CD4-positive, alpha-beta T cell treated with Interferon gamma for 1 hour (primary cell): ENCODE measurements at places on chromosomes 6 and 20.

GRCh38 chr20:9200196-9200595 lies 131.3 kb downstream of the PLCB4 start:
- DNase-seq, result no peak

DNA sequence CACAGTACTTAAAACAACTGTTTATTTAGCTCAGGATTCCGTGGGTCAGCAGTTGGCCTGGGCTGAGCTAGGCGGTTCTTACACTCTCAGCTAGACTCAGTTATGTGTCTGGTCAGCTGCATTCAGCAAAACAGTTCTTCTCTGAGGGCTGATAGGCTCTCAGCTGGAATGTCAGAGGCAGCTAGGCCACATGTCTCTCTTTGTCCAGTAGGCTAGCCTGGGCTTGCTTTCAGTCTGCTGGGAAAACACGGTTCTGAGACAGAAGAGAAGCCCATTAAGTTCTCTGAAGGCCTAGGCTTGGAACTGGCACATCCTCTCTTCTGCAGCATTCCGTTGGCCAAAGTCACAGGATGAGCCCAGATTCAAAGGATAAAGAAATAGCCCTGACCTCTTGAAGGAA lies 65.6 kb downstream of the TULP4 start:
- DNase-seq, result no peak

DNA sequence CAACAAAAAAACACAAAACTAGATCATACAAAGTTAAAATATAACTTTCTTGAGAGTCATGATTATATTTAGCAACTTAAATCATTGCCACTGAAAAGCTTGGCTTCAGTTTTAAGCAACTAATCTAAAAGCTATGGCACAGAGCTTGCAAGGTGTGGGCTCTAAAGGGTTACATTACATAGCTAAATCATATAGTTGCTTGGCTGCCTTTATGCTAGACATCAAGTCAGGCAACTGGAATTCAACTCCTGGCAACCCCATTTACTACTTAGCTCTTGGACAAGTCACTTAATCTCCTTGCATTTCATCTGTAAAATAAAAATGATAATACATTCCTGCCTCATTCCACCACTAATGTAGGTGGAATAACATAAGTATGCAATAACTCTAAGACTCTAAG lies 40.9 kb upstream of the GCM1 start:
- DNase-seq, result no peak

DNA sequence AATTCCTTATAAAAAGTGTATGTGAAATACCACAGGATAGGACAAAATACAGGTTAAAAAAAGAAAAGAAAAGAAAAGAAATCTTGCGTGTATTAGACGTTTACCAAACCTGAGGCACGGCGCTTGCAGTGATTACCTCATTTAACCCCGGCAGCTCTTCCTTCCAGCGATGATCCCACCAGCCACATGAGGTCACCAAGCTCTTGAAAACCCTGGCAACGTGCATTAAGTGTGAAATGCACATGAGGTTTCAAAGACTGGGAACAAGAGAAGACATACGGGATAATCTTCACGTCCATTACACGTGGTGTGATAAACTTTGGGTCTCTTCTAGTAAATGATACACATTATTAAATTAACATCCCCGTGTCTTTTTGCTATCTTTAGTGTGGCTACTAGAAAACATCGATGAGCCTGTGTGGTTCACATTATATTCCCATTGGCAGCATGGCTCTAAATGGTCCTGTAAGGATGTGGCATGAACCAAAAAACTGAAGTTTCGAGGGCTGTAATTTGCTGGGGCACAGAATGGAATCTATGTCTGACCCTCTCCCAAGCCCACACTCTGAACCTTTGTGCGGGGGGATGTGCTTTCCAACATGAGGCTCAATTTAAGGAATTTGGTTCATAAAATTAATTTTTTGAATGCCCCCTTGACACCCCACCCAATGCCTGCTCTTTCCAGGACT lies 59.2 kb upstream of the THBS2 start:
- no peak for DNase-seq

DNA sequence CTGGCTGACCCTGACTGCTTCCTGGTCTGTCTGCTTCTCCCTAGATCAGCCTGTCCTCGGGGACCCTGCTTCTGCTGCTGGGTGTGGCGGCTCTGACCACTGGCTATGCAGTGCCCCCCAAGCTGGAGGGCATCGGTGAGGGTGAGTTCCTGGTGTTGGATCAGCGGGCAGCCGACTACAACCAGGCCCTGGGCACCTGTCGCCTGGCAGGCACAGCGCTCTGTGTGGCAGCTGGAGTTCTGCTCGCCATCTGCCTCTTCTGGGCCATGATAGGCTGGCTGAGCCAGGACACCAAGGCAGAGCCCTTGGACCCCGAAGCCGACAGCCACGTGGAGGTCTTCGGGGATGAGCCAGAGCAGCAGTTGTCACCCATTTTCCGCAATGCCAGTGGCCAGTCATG lies 6.3 kb downstream of the NRSN2 start:
- no peak for DNase-seq

GRCh38 chr20:9243986-9244385 lies 175.1 kb downstream of the PLCB4 start:
- no peak for DNase-seq

DNA sequence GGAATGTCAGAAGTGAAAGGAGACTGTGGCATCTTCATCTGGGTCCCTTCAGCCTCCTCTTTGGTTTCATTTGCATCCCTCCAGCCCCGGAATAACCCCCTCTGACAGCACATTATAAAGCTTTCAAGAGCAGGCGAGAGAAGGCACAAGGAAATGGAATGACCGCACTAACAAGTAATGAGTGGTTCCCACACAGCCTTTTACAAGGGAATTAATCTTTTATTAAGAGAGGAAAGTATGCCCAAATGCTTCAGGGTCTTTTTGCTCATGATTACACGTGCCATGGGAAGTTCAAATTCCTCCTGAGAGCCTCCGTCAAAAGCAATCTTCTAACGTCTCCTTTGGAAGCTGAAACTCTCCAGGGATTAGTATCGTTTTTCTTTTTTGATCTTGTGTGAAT lies 347.0 kb downstream of the BTBD3 start:
- DNase-seq, result no peak

GRCh38 chr6:149211046-149211571 lies 106.4 kb upstream of the TAB2 start:
- peak; percentile 39 for DNase-seq

DNA sequence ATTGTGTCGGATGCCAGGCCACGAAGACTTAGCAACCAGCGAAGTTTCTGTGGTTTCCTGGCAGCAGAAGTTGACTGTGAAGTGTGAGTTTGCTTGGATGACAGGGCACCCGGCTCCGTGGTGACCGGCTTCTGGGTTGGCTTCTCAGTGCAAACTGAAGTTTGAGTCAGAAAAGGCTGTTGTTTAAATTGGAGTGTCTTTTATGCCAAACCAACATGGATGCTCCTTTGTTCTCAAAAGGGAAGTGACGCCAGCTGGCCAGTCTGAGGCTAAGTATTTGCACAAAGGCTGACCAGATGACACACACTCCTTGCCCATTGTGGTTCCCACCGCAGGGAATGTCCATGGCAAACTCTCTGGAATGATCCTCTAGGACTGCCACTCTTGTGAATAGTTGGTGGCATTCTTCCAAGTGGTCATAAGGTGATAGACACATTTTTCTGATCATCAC lies 164.8 kb upstream of the QKI start:
- no peak for DNase-seq

DNA sequence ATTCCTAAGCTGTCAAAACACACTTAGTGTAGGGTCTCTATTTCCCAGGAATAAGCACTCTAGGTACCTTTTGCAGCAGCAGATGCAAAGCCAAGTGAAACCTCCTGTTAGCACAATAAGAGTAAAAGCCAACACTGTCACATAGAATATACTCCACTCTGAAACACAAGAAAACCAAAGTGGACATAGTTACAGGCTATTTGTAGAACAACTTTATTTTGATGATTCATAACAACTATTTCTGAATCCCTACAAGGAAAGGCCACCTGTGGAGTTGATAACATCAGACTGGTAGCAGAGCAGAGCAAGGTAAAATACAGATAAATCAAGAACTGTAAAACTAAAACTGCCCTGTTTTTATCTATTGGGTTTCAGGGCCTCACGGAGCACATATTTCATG lies 59.7 kb downstream of the ALDH5A1 start:
- DNase-seq, result no peak

DNA sequence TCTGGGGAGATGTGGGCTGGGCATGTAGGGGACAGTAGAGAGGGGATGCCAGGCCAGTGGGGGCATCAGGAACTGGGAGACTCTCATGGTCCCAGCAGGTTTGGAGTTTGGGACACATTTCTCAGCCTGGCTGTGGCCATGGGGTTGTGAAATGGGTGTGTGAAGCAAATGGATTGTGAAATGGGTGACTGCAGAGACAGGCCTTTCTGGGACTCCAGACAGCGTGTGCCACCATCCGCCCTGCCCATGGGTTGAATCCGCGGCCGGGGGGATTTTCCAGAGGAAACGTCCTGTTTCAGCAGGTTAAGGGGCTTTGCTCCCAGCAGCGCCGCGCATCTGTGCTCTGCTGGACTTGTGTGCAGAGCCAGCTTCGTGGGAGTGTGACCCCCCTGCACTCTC lies 3.7 kb upstream of the PMEPA1 start:
- DNase-seq, result no peak

- peak; percentile 25 for DNase-seq
Measured at GRCh38 chr20:50450881-50451752, 59.1 kb upstream of the PTPN1 start.

DNA sequence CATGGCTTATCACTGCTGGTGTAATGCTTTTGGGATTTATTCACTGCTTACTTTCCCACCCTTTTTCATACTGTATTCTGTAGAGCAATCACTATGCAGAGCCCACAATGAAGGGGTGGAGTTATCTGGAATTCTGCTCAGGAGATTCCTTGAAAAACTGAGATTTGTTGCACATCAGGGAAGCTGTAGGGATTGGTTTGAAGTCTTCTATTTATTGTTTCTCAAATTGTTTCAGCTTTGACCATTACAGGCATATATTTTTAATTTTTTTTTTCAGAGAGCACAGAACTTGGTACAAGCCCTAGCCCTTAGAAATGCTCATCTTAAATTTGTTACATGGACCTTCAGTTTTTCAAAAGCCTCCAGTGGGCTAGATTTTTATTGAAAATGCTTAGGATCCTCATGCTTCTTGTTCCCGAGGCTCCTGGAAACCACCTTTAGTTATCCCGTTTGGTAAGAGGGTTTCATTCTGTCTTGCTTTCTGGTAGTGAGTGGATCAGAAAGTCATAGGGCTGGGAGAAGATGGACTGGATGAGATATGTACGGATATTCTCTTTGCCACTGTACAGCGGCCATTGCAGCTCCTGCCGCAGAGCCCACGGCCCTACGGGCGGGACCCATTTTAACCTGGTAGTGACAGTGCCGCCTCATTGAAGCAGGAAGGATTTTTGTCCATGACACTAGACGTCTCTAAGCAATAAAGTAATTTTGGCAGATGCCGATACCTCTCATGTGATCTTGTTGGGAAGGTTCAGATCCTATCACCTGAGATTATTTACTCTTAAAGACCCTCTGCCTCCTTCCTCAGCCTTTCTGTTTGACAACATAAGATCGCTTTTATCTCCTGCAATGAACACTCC lies 45.3 kb upstream of the ZNF184 start:
- DNase-seq, result no peak

DNA sequence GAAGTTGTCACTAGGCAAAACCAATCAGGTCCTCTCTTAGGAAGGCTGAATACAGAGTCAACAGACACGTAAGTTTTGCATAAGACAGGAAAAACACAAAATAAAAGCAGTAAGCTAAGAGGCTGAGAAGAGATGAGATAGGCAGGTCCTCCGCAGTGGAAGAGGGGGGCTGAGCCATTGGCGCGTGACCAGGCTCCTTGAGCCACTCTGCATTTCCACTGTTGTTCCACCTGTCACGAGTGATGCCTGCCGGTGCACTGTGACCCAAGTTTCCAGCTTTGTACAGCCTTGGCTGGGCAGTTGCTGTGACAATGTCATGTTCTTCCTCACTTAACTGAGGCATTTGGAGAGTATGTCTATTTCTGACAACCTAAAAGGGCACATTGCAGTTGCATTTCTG lies 58.6 kb downstream of the NUDT3 start:
- no peak for DNase-seq

- peak; percentile 15 for DNase-seq
Measured at GRCh38 chr6:18262702-18263417, 1.5 kb downstream of the DEK start.

GRCh38 chr20:54140067-54140466 lies 33.7 kb downstream of the CYP24A1 start:
- DNase-seq, result no peak

- no peak for DNase-seq
Measured at GRCh38 chr6:38901802-38902522, 146.6 kb upstream of the GLP1R start.

DNA sequence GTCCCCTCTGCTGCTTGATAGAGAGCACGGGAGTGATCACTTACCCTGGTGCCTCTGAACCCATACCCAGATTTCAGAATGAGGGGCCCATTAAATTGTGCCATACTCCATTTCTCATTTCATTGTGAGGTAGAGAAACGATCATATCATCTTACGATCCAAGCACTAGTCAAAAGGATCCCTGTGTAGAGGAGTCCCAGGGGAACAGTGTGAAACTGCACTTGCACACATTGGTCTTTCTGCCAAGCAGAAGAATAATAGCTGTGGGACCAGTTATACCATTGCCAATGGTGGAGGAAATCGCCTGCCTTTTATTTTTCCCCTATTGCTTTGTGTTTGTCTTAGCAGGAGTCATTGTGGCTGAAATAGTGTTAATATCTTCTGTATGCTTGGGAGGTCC lies 161.9 kb downstream of the FARS2 start:
- DNase-seq, result no peak

DNA sequence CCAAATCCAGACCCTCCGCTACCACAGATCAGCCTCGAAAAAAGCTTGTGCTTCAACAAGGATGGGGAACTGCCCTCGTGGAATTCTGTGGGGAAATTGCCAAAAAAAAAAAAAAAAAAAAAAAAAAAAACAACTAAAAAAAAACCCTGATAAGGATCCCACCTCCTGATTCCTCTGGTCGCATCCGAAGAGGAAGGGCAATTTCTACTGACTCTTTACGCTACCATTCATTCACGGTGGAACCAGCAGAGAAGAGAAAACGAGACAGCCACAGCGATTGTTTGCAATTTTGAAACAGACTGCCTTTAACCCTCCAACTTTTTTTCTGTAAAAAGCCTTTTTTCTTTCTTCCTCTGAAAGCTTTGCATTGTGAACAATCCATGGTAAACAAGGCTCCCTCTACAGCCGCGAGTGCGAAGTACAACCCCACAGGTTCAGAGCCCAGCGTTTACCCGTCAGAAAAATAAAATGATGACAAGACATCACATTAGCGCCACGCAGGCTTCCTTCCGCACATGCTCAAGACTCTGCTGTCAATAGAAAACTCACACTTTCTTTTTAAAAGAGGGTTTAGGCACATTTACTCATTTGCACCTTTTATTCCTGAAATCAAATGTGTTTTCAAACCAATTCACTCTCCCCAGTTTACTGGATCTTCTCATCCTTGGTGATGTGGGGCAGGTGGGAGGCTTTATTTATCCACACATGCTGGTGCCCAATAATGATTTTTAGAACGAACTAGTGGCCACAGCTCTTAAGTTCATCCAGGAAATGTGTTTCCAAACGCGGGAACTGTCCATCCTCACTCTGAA lies 100.0 kb downstream of the NOL4L start:
- DNase-seq, result peak; percentile 82

DNA sequence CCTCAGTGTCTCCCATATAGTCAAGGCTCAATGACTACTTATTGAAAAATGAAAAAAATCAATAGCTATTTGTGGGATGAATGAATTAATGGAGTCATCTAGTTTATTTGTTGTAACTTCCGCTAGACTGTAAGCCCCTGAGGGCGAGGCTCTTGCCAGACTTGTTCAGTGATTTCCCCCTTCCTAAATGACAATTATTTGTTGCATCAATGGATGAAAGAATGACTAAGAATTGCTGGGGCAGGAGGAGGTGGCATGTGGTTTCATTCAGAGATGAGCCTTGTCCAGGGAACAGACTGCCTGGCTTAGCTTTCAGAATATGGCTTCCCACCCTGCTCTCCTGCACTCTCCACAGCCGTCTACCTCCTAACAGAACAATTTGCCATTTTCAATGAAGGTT lies 1.1 kb upstream of the PRELID3B start:
- DNase-seq, result no peak
